OCI-M1 (cell line): ENCODE measurements at places on chromosomes 7 and 10.
A peak's percentile ranks its signal among the peaks of the same experiment; 100 is the strongest.

- DNase-seq = no peak
Observed at GRCh38 chr10:124342136-124342820, 76.4 kb downstream of the OAT start.

GRCh38 chr10:78893217-78893616 is 175.5 kb upstream of the ZMIZ1 start:
- no peak for DNase-seq

DNA sequence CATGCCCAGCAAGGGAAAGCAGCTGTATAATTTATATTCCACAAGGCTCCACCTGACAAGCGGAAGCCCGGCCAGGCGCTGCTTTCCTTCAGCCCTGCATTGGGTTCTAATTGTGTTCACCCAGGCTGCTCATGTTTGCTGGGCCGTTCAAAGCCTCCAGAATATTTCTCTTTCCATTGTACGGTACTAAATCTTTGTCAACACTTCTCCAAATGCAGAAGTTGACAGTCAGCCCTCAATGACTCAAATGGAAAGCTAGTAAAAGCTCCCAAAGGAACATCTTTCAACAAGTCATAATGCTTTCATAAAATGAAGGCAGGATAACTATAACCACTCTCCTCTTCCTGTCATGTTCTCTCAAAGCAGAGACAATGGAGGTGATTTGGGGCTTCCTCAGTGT is 17.8 kb upstream of the CPXM2 start:
- DNase-seq = no peak

GRCh38 chr10:4671451-4672145 is 154.4 kb upstream of the AKR1E2 start:
- no peak for DNase-seq

- peak; percentile 60 for DNase-seq
Observed at GRCh38 chr10:63114031-63114814, 18.9 kb upstream of the NRBF2 start.

DNA sequence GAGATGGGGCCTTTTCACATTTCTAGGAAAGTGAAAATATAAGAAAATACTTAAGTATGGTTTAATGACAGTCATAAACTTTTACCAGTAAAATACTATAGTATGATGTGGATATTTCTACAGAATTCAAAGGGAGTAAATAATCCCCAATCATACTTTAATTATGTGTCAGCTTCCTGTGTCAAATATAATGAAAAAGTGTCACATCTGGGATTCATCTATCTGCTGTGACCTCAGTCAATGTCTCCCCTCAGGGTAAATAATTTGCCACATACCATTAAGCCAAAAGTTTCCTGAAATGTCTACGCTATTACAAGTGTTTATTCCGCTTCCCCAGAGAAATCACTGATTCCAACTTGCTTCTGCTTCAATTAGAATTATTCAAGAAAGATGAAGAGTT is 110.5 kb downstream of the ITGA8 start:
- no peak for DNase-seq

DNA sequence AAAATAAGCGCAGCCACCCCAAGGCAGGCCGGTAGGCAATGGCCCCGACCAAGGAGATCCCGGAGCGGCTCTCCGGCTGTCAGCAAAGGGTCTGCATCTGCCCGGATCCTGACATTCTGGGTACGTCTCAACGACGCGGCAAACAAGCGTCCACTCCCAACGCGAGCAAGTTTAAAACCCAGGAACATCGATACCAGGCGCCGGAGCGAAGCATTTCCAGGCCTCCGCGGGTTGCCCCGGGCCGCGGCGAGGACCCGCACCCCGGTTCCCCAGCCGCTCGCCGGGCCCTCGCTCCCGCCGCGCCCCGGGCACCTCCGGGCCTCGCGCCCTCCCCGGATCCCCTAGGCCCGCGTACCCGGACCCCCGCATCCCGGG is 453 bp downstream of the URGCP start:
- peak; percentile 15 for DNase-seq

DNA sequence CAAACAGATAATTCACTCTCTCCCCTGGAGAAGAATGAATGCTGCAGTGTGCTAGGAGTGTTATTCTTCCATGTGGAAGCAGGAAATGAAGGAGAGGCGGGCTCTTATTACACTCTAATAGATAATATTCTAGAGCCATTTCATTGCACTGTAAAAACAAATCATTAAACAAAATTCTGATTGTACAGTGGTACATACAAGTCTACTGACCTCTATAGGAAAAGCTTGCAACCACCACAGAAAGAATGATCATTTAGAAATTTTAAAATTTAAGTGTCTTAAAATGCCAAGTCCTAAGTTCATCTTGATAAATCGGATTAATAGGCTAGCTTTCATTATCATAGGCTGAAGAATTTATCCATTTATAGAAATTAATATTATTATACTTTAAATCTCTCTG is 960.3 kb upstream of the LRRN3 start:
- DNase-seq = no peak

- no peak for DNase-seq
Observed at GRCh38 chr7:33192695-33193291, 63.4 kb downstream of the BBS9 start.

GRCh38 chr10:95291365-95292039 is 699 bp upstream of the PDLIM1 start:
- no peak for DNase-seq

DNA sequence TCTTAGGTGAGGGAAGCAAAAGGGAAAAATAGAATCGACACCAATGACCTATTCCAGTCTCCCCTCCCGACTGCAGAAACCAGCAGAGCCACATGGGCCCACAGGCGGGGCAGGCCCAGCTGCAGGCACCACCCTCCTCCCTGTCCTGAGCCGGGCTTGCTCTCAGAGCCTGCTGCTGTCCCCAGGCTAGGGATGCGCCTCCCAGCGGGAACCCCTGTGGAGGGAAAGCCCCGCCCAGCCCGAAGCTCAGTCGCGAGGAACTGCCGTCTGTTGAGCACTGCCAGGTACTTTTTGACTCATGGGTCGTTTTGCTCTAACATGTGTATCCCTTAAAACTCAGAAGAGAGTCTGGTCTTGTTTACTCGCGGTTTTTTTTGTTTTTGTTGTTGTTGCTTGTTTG is 124.5 kb upstream of the RET start:
- DNase-seq = no peak

DNA sequence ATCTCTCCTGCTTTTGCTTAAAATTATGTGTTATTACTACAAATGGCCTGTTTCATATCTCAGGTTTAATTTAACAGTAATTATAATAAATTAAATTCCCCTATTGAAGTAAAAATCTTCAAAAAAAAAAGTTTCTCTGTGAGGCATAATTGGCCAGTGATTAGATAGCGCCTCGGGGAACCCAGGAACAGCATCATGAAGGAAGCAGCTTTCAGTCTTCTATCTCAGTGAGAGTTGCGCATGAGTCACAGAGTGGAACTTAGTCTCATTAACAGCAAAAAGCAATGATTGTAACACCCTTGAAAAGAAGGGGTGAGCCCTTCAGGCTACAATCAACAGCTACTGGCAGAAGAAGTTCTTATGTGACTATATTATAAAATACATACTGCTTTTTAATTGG is 506.2 kb upstream of the ZWINT start:
- DNase-seq = no peak

DNA sequence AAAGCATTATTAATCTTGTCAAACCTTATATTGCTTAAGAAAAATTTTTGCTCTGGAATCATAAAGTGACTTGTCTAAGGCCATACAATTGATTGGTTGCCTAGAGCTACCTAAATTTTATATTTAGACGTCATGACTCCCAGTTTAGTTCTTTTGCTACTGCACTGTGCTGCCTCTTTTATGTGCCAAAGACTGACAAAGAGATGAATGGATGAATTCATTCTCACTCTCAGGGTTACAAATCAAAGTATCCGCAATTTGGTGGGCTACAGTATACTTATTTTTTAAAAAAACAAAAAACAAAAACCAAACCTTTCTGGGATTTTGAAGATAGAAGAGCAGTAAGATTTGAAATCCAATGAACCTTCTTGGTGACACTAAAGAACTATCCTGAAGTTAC is 27.7 kb upstream of the TMEM229A start:
- DNase-seq = no peak

- no peak for DNase-seq
Observed at GRCh38 chr7:82444220-82444909, 788 bp upstream of the CACNA2D1 start.

DNA sequence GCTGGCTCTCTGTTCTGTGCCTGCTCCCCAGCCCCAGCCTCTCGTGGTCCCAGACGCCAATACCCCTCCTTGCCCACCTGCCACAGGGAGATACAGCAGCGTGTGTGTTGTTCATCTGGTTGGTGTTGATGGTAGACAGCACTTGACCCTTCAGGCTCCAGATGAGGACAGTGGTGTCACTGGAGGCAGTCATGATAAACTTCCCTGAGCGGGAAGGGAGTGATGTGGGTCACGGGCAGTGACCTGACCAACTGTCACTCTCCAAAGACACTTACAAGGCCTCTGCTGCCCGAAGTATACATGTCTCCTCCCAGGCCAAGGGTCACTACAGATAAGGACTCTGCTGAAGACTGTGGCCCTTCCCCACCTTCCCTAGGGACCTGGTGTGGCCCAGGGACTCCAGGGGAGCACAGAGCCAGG is 5.6 kb downstream of the TBL2 start:
- DNase-seq = no peak

GRCh38 chr7:47581804-47582763 is at the start of gene TNS3:
Gene TNS3, minus strand, starts transcription at chr7:47582111. Its CDS starts 142,475 bp downstream, at chr7:47439636.
- DNase-seq = no peak

DNA sequence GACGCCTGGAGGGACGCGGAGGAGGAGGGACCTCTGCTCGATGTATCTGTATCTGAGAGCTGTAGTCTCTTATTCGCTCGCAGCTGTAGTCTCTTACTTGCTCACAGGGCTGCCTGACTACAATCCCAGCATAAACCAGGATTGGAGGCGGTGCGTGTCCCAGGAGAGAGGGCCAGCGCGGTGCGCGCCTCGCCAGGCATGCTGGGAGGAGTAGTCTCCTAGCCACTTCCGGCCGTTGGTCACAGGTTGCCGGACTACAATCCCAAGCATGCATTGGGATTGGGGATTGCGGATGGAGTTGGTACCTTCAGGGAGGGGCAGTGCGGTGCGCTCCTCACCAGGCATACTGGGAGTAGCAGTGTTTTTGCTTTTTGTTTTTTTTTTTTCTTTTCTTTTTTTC is 421.7 kb upstream of the NUPR2 start:
- no peak for DNase-seq

DNA sequence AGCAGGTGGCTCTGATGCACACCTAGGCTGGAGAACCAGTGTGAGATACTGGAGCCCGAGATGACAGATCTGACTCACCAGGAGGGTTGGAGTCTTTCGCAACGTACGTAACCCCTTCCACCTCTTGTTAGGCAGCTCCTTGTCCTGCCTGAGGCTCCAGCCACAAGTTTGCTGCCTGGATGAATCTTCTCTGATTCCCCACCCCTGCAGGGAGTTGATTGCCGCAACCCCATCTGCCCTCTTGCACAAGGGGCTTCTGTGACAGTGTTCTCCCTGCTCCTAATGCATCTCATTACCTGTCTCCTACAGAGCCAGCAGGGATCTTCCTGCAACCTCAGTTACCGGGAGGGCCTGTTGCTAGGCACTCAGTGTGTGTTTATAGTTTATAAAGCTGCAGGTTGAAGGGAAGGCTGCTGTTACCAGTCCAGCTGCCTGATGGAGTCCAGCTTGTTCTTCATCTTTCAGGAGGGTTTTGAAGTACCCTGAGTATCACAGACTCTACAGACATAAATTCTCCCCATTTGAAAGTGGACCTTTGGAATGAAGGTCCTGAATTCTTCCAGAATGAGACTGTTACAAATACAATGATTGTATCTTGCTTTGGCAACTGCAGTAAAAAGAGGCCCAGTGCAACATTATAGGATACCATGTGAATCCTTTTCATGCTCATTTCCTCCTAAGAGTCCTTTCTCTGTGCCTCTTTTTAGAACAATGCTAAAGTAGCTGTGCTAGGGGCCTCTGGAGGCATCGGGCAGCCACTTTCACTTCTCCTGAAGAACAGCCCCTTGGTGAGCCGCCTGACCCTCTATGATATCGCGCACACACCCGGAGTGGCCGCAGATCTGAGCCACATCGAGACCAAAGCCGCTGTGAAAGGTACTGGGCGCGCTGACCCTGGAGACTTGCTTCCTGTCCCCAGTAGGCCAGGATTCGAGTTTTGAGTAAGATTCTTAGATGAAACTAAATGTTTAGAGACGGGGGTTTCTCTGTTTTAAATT is 6.5 kb downstream of the MDH2 start:
- DNase-seq = no peak

DNA sequence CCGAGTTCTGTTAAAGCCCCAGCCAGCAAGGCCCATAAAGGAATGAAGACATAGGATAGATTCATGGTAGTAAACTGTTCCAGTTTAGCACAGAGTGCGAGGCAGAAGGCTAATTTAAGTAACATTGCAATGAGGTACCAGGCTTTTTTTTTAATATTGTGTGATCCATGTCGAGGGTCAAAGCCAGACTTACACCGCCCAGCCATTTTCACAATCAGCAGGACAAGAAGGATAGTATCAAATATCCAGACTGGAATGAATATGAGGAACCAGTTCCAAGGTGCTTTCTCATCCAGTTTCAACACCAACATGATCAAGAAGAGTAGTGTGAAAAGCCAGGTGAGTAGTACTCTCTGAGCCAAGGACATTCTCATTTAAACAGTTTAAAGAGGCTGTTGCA is 4.2 kb downstream of the TMEM60 start:
- DNase-seq = no peak

DNA sequence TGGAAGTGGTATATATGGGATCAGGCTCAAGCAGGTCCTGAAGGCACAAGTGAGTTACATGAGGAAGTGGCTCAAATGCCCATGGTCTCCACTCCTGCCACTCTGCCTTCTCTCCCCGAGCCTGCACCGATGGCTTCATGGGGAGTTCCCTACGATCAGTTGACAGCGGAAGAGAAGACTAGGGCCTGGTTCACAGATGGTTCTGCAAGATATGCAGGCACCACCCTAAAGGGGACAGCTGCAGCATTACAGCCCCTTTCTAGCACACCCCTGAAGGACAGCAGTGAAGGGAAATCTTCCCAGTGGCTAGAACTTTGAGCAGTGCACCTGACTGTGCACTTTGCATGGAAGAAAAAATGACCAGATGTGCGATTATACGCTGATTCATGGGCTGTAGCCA is 95.3 kb downstream of the HOXA1 start:
- peak; percentile 31 for DNase-seq

DNA sequence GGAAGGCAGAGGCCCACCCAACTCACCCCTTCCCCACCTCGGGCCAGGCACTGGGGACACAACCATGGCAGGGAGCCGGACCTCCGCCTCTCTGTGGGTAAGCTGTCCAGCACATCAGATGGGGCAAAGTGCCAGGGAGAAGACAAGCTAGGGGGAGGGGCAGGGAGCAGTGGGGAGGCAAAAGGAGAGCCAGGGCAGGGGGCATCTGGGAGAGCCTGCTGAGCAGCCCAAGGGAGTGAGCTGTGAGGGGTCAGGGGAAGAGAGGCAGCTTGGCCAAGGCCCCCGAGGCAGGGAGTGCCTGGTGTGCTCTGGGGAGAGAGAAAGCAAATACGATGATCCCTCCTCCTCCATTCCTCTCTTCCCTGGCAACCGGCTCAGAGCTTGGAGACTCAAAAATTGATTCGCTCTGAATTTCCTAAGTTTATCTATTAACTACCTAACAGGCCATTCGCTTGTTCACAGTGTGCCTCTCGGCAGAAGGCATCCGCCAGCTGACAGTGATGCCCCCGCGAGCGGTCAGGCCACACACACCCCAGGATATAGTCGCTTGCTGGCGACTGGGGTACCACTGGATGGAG is 4.5 kb downstream of the CAMK2B start:
- no peak for DNase-seq
